ENCODE measurements at places on chromosomes 11 and 22.
A peak's percentile ranks its signal among the peaks of the same experiment; 100 is the strongest.

DNA sequence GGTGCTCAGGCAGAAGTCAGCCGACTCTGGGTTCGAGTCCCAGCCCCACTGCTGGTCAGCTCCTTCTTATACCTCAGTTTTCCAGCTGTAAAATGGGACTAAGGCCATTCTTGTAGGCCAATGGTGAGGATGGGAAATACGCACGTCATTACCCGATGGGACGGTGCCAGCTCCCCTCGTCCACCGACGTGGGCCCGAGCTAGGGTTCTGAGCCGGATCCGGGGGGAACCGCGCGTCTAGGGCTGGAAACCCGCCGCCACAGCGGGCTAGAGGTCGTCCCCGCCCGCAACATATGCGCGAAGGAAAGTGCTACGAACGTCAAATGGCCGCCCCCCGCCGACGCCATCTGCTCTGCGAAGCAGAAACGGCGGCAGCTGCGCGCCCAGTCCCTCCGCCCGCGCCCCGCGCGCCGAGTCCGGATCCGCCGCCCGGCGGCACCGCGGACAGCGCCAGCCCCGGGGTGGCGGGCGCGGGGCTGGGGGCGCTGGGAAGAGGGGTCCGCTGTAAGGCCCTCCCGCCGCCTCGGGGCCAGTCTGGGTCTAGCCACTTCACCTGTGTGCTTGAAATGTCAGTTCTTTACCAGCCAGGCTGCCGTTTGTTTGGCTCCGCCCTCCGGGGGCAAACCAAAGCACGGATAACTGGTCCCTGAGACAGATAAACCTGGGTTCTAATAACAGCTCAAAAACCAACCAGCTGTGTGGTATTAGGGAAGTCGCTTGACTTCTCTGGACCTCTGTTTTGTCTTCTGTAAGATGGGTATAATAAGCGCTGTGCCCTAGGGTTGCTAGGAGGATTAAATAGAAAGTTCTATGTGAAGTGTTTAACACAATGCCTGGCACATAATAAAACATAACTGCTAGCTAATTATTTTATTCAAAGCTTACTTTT, 103.5 kb upstream of the RCN1 start:
- DNase-seq: no peak

DNA sequence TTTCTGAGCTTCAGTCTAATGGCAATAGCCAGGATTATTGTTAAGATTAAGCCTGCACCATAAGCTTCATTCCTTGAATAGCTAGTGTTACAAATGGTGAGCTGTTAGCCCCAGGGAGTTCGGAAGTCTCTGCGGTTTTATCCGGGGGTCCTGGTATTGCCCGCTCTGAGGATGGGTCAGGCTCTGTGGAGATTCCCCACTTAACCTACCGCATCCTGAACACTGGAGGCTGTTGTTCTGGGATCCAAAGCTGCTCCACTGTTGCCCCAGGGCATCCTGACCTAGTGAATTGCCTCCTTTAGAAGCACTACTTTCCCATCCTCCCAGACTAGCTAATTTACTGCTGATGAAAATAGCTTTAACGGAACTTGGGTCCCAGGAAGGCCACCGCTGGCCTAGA, 14.5 kb upstream of the PEX26 start:
- no peak for DNase-seq

DNA sequence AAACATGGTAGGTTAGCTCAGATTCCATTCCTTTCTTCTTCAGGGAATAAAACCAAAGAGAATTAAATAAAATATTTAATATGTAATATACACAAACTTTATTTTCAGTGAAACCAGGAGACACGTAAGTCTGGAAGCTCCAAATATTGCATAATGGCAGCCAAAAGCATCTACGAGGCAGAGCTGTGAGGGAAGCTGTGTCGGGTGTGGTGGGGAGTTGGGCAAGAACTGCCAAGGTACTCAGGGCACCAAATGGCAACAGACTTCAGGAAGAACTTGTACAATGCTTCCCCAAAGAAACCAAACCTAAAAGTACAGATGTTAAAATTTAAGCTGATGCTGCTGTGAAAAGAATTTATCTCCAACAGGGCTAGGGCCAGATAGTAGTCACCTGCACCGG, 47.5 kb upstream of the C11orf87 start:
- no peak for DNase-seq

DNA sequence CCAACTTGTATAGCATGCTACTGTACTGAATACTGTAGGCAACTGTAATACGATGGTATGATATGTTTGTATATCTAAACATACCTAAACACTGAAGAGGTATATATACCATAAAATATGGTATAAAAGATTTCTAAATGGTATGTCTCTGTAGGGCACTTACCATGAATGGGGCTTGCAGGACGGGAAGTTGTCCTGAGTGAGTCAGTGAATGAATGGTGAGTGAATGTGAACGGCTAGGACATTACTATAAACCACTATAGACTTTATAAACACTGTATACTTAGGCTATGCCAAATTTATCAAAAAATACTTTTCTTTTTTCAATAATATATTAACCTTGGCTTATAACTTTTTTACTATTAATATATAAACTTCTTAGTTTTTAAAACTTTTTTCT, 66.8 kb downstream of the ZC3H12C start:
- DNase-seq: no peak

DNA sequence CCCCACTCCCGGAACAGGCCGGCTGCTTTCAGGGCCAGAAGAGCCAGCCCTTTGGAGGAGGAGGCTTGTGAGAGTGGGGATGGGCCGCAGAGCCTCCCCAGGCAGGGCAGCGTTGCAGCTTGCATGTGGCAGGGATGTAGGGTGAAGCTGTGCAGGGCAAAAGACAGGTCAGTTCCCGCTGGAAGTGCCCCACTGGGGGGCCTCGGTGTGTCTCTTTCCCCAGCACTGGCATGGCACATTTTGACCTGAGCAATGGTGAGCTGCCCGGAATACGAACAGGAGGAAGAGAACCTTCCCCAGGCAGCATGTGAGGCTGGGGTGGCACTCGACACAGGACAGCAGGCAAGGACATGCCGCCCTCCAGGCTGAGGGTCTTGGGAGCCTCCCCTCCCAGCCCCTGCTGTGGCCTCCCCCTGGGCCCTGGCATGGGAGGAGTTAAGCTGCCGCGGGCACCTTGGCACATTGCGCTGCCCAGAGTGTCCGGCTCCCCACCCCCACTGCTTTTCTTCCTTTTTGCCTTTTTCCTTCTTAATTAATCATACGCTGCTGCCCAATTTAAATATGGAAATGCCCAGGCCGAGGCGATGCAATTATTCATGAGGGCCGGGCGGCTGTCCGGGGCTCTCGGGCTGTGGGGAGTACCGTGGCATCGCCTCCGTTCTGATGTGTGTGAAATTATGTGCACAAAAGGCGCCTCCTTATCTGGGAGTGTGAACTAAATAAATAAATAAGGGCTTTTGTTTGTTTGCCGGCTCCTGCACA, 76.0 kb upstream of the WNT7B start:
- DNase-seq: peak; percentile 81

DNA sequence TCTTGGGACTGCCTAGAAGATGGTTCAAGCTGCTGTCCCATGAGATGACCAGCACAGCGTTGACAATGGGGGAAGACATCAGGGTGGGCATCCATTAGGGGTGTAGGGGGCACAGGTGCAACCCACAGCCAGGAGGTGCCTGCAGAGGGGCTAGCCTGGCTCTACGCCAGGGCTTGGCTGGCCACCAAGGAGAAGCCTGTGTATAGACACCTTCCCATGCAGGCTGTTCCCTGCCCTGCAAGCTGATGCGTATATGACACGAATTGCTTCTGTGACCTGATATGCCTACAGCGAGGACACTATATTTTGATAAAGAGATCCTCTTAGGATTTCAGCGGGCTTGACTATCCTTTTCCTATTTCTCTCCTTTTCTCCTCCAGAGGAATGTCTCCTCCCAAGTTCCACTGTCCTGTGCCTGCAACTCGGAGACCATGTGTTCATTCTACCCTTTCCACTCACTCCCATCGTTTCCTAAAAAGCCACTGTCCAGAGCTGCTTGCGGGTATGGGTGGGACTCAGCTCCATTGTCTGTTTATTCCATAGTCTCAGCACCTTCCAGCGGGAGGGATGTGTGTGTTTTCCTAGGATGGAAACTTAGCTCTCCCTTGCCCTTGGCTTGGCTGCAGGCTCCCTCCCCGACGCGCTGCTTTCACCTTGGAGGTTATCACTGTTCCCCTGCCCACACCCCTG, 56.1 kb downstream of the ST14 start:
- DNase-seq: no peak

DNA sequence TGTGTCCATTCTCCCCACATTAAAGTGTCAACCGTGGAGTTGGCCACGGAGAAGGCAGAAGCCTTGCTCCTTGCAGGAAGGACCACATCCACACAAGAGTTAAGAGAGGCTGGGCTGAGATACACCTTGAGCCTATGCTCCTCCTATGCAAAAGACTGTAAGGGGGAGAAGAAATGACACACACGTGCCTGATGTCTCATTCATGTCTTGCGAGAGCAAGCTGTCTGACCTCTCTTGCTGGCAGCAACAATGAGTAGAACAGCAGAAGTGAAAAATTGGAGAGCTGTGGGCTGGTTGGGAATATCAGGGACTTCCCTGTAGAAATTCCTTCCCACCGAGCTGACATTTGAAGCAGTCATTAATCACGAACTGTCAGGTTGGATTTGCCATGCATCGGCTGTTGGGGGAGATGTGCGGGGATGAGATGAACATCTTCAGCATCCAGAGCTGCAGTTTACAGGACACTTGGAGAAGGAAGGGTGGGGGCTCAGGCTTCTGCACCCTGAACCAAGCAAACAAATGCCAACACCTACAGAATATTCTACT, 139.3 kb downstream of the MYO18B start:
- DNase-seq: no peak

DNA sequence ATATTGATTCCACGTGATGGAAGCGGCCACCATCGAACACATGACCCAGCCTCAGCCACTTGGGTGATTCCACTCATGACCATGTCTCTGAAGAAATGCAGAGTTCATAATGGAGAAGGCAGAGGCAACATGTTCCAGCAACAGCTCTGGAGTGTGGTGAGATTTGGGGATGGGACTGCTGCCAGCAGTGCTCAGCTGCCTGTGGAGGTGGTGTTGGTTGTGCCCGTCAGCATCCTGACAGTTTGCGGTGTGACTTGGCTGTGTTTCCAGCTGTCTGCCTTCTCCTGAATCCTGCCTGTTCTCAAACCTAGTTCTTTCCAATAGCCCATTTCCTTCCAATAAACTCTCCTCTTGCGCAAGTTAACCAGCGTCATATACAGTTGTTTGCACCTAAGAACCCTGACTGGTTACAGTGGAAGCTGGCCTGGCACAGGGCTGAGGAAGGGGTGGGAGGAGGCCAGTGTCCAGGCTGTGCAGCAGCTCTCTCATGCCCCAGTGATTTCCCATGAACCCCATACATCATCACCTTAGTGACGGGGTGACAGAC, 22.0 kb upstream of the OR8B8 start:
- DNase-seq: no peak

- peak; percentile 9 for DNase-seq
Measured at GRCh38 chr11:8773916-8774539, 91.4 kb downstream of the RPL27A start.

DNA sequence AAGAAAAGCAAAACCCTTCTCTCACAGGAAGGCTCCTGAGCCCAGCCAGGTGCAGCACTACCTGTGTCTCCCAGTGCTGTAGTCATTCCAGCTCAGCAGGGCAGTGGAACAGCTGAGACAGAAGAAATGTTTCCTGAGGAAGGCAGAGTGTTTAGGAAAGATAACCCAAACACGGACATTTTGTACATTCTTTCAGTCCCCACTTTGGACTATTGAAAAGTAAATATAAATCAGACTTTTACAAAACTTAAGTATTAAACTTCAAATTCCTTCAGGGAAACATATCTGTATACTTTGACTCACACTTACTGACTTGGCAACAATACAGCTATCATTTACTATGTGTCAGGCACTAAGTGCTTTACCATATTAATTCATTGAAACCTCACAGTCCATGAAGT, 40.4 kb downstream of the RRAS2 start:
- no peak for DNase-seq

GRCh38 chr11:45036010-45036409, 85.3 kb upstream of the TP53I11 start:
- no peak for DNase-seq

DNA sequence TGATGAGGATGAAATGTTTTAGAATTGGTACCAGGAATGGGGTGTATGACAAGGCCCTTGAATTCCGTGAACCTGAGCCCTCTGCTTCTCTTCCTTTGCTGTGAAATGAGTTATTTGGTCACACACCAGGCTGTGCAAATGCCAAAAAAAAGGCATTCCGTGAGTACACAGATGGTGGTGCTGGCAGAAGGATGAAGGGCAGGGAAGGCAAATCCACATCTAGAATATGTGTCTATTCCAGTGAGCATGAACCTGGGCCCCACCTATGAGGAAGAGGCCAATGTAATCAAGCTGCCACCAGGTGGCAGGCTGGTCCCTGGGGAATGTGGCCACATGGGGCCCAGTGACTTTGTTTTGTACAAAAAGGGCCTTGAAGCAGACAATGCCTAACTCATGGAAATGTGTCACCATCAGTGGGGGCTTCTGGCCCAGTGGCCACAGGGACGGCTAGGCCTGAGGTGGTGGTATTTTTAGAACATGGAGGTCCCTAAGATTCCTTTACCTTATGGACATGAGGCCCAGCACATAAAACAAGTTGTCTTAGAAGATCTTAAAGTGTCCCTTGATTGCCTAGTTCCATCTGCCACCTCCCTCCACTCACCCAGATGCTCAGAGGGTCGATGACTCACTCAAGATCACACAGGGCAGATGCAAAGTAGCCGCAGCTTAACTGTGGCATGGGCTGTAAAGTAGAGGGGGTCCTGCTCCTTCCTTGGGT, 3.9 kb upstream of the RNF215 start:
- DNase-seq: peak; percentile 16

- no peak for DNase-seq
Measured at GRCh38 chr11:61054513-61054912, 47.8 kb upstream of the CD5 start.

GRCh38 chr11:120931057-120931779, 92.7 kb upstream of the TBCEL start:
- DNase-seq: peak; percentile 3

DNA sequence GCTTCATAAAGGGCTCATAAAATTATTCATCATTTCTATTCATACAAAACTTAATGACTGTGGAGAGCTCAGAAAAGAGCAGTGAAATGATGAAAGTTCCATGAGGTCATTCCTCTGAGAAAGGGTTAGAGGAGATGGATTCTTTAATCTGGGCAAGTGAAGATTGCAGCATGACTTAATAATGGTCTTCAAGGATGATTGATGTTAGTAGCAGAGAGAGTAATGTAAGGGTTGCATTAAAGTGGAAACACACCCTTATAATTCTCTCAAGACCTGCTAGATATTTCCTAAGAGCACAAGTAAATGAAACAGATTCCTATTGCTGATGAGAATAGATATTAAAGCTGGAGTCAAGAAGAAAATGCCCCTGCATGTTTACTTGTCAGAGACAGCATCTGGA, 711.6 kb upstream of the ANO5 start:
- DNase-seq: no peak

DNA sequence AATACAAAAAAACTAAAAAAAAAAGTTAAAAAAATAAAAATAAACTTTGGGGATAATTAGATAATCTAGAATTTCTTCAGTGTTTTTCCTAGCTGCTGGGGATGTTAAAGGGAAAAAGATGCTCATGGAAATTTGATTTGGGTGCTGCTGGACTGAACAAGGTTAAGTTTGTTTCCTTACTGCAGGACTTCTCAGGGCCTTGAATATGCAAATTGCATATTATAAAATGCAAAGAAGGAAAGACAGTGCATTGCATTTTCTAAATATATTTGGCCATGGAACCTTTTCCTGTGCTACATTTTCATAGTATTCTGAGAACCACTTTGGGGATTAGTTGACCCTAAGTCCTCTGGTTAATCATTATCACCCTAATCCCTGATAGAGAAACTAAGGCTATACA, 79.6 kb downstream of the ABTB2 start:
- DNase-seq: no peak

All from DMS153 (cell line).